Central memory CD4-positive, alpha-beta T cell (primary cell): ENCODE measurements at places on chromosomes 5 and 9.
A peak's percentile ranks its signal among the peaks of the same experiment; 100 is the strongest.

DNA sequence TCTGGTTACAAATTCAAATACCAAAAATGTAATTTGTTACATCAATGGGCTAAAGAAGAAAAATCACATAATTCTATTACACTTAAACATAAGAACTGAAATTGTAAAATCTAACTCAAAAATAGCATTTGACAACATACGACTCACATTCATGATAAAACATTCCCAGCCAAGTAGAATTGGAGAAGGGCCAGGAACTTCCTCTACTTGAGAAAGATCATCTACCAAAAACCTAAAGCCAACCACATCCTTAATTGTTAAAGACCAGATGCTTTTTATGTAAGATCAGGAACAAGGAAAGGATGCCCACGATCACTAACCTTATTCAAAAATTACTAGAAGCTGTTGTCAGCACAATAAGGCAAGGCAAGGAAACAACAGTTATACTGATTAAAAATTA lies 1819.8 kb upstream of the C9orf72 start:
- DNase-seq: no peak

- no peak for DNase-seq
Measured at GRCh38 chr5:88883836-88884607, 1.0 kb upstream of the MEF2C start.

DNA sequence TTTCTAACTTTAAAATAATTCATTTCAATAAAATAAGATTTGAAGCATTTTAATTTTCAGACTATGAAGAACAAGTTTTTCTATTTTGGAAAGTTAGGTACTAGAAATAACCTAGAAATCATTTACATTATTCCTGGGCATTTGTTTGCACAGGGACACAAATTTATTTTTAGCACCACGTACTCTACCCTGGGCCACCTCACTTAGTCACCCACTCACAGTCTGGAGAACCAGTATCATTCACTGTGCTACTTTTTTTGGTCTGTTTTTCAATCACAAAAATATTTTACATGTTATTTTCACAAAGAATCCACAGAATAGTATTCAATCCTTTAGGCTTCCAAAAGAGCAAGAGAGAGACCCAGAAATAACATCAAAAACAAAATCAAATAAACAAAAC lies 128.6 kb upstream of the ACOT12 start:
- no peak for DNase-seq

GRCh38 chr5:59161221-59162105 lies 578.6 kb downstream of the RAB3C start:
- peak; percentile 59 for DNase-seq

DNA sequence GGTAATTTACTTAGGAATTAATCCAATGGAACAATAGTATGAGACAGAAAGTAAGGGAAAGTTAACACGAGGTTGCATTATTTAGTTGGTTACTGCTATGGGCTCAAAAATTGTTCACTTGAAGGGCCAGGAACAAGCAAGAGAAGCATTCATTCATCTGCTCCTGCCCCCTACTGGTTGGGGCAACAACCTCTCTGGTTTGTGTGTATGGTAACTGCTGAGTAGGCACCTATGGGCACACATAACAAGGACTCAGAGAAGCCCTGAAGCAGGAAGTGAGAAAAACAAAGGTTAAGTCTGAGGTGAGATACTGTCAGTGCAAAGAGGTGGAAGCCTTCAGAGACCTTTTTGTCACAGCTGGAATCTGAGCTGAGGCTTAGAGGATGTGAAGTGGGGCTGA lies 34.4 kb upstream of the RANBP6 start:
- peak; percentile 14 for DNase-seq

DNA sequence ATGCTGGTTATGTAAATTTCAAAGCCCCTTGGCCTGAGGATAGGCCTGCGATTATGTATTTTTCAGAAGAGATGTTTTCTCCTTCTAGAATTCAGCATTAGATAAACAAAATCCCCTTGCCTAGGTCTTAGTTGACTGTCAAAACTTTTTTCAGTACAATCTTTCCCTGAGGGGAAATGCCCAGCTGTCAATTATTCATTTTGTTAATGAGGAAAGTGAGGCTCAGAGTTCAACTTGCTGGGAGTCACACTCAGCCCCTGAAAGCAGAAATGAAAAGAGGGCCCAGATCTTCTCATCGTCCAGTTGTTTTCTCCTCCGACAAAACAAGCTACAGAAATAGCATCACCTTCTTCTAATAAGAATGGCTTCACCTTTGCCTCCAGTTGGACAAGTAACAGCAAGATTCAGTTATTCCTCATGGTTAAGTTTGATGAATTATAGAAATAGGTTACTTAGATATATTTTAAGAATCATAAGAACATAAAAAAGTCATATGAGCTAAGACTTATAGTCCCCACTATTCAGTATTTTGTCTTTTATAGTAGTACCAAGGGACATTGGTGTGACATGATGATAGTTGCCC lies 627.1 kb upstream of the WWC1 start:
- no peak for DNase-seq

- no peak for DNase-seq
Measured at GRCh38 chr9:122087406-122088200, 5.5 kb downstream of the TTLL11 start.

- DNase-seq: no peak
Measured at GRCh38 chr5:74736759-74737158, 30.2 kb downstream of the GFM2 start.

DNA sequence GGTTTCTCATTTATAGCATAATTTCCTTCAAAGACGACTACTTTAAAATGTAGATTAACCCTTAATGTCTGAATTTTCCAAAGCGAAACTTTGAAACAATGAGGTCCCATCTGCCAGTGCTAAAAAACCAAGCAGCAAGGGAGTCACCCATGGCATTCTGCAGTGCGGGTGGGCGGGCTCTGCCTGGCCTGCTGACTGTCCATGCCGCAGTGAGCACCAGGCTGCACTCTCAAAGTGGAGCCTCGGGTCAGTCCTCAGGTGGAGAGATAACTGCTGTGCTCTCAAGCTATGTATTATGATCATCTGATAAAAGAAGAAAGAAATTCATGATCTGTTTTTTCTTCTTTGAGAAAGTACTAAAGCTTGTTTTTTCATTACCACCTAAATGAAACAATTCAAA lies 581.6 kb downstream of the CETN3 start:
- DNase-seq: no peak
